ENCODE measurements at places on chromosomes 7 and 10.
A peak's percentile ranks its signal among the peaks of the same experiment; 100 is the strongest.

- no peak for DNase-seq
Observed at GRCh38 chr7:52764492-52765169, 270.8 kb upstream of the POM121L12 start.

- DNase-seq, result no peak
Observed at GRCh38 chr7:139875821-139876241, 46.8 kb downstream of the TBXAS1 start.

GRCh38 chr10:26314265-26315013, 97.9 kb downstream of the GAD2 start:
- no peak for DNase-seq

- DNase-seq, result no peak
Observed at GRCh38 chr10:88477343-88478085, 105.6 kb downstream of the RNLS start.

DNA sequence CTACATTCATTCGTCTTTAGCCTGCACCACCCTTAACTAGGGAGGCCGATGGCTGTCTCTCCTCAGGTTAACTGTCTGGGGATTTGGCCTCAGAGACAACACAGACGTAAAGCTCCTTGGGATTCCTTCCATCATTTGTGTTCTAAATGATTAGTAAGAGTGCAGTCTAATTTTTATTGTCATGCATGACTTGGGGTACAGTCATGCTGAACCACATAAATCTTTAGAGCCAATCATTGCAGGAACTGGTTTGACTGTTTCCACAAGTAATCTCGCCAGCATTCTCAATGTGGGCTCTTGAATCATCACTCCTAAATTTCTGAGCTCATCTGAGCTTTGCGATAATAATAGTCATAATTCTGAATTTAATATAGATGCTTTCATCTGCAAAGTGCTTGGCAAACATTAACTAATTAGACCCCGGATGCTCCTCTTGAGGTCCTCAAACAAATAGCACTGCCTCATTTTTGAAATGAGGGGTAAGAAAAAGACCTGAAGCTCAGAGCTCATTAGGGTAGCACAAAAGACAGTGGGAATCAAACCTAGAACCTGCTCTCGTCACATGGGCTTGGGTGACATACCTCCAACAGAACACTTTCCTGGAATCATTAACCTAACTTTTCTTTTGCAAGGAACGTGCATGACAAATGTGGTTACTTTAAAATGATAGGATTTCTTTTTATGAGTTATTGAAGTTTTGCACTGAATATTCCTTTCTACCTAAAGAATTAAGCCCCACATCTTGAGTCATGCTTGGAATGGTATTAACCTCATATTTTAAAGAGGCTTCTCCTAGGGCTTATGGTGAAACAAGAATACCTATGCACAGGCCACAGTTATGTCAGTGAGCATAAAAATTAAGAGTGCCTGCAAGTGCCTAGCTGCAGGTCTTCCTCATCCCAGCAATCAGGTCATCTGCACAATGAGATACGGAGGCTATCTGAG, 118.9 kb upstream of the NRP1 start:
- no peak for DNase-seq

- no peak for DNase-seq
Observed at GRCh38 chr10:35925493-35925892, 283.4 kb upstream of the FZD8 start.

DNA sequence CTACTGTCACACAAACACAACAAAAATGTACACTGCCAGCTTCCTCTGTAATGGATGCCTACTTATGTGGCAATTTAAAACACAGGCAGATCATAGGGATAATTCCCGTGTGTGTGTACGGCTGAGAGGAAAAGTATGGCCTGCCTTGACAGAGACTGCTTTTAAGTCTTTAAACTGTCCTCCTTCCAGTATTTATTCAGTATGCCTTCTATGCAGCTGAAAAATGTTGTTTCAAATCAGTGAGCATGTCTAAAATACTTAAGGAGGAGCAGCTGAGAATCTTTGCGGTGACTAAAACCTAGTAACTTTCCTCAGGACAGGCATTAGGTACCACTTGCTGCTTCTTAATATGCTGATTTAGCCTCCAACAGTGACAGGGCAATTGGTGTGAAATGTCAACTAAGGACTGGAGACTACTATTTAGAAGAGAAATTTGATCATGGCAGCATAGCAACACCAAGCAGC, 126.3 kb downstream of the CACNA2D1 start:
- DNase-seq, result no peak

DNA sequence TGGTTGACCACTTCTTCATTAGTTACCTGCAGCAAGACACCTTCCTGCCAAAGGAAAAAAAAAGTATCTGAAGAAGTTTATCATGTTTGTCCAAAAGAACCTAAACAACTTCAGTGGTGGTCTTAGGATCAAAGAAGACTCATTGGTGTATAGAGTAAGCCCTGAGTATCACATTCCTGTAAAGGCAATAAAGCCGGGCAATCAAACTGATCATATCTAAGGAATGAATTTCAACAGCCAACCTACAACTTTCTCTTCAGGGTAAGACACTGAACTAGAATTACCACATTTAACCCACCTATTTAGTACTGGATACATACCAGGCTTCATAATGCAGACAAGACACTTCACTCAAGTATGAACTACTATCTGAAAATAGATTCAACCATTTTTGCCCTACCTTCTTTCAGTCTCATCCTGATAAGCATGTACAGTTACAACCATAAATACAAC, 10.1 kb downstream of the HNRNPA2B1 start:
- DNase-seq, result no peak

DNA sequence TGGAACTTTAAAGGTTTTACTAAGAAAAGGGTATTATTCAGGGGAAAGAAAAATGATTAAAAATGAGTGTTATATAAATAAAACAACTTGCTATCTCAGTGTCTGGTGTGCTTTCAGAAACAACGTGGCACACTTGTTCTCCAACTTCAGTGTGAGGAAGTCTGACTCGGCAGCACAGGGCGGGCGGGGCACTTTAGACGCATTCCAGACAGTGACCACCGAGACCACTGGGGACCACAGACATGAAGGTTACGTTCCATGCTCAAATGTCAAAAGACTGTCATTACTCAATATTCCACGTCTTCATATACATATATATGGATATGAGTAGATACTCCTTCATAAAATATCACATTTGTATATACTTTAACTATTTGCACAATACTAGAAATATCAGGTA, 87.0 kb downstream of the LARP4B start:
- no peak for DNase-seq

GRCh38 chr7:8236780-8237407, 25.1 kb downstream of the ICA1 start:
- no peak for DNase-seq

DNA sequence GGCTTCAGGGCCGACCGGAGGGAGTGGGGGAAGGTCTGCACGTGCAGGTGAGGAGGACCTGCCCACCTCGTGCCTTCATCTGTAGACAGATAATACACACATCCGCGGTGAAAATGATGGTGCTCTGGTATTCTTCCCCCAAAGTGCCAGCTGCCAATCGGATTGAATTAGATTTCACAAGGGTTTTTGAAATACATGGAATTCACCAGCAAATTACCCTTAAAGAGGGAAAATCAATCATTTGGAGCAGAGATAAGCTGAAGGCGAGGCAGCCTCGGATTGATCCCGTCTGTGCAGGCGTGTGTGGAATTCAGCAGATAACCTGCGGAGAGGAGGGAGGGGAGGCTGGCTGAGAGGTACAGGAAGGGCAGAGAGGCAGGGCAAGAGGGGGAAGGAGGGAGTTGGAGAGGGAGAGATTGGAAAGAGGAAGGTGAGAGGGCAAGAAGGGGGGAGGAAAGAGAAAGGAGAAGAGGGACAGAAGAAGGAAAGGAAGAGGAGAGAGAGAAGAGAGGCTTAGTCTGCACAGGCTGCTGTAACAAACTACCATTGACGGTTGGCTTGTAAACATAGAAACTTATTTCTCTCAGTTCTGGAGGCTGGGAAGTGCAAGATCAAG, 84.2 kb downstream of the C10orf105 start:
- DNase-seq, result no peak

- peak; percentile 24 for DNase-seq
Observed at GRCh38 chr7:148964483-148965267, 63.6 kb downstream of the PDIA4 start.

DNA sequence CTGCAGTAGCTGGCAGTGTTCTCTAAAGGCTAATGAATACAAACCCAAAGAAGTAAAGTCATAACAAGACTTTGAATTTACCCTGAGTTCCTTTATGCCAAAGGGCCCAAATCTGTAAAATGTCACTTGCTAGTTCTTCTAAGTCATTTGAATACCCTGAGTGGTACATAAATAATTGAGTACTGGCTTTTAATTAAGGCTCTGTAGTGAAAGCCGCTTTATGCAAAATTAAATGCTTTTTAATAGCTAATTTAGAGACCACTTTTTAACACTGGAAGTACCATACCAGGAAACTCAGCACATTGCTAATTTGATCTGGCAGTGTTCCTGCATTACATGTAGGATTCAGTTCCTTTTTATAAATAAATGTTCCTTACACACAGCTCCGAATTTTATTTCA, 24.0 kb upstream of the TSPAN13 start:
- no peak for DNase-seq

GRCh38 chr7:30660331-30661255, 21.7 kb downstream of the CRHR2 start:
- no peak for DNase-seq

DNA sequence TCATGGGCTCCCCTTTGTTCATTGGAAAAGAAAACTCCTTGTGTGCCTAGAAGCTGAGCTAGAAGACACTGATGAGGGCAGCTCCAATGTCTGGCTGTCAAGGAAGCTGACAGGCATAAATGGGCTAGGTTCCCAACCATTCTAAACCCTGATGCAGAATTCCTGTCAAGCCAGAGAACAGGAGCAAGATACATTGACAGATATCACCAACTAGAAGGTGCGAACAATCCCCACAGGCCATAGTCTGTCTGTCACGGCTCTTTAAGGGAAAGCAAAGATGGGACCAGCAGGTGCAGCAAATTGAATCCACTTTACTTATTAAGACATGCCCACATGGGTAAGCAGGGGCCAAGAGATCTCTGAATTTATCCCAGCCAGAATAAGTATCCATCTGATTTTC, 617.9 kb upstream of the POT1 start:
- DNase-seq, result no peak

GRCh38 chr7:156662277-156662676, 21.7 kb downstream of the RNF32 start:
- no peak for DNase-seq

DNA sequence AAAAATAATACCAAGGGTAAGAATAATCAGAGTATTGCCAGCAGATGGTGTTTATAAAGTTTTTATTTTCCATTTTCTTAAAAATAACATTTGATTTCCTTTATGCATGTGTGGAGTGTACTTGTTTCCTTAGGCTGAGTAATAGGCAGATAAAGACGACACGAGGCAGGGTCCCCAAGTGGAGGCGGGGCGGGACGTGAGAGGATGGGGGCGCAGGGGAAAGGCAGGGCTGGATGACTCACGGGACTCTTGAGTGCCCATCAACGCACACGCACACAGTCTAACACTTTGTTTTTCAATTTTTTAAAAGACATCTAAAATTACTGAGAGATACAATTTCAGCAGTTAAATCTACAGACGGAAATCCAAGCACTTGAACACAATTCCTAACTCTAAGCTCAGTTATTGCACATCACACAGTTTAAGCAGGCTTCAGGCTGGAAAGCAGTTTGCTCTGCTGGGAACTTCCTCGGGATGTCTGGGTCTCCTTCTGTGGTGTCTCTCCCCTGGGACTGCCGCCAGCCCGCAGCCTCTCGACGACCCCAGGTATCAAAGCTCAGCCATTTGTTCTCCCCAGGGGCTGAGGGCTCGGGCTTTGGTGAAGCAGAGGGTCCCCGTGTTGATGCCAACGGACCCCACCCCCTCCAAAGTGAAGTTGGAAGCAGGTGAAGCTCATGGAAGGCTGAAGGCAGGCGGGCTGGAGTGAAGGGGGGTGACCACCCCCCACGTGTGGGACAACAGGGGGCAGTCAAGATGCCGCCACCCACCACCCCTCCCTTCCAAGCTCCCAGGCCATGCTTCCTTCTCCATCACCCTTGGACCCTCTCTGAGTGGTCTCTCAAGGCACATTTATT, 29.1 kb downstream of the SPOCK2 start:
- no peak for DNase-seq

DNA sequence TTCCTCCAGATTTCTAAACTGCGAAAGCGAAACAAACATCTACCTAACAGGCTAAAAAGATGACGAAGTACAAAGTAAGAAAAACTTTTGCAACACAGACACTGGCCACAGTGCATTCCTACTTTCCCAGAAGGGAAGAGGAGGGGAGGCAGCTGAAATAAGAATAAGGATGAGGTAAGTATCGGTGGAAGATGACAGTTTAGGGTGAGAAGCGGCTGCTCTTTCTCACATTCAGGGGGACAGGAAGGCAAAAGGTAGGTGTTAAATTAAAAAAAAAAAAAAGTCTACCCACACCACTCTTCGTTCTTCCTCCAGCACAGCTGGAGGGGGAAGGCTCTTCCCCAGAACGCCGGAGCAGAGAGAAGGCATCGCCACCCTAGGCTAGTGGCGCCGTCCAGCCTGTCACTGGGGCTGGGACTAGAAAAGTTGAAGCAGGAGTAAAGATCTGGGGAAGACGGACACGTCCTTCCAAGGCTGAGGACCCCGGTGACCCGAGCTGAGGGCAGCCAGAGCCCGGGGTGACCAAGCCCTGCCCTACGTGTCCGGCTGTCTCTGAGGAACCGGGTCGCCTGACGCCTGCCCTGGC, 846 bp downstream of the DNAJC1 start:
- peak; percentile 37 for DNase-seq

DNA sequence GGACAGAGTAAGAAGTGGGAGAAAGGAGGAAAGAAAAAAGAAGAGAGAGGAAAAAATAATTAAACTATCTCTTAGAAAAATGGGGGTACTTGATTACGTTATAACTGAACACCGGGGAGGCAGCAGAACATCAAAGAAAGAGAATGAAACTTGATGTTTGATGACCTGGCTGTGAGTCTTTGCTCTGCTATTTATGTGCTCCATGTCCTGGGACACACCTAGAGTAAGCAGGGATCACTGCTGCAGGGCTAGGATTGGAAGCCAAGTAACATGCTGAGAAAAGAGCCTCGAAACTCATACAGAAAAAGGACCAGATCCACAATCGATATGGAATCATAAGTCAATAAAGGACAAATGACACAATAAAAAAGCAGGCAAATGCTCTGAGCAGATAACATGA, 56.7 kb upstream of the COL13A1 start:
- DNase-seq, result no peak

- DNase-seq, result no peak
Observed at GRCh38 chr10:52780391-52781155, 8.0 kb upstream of the MBL2 start.

DNA sequence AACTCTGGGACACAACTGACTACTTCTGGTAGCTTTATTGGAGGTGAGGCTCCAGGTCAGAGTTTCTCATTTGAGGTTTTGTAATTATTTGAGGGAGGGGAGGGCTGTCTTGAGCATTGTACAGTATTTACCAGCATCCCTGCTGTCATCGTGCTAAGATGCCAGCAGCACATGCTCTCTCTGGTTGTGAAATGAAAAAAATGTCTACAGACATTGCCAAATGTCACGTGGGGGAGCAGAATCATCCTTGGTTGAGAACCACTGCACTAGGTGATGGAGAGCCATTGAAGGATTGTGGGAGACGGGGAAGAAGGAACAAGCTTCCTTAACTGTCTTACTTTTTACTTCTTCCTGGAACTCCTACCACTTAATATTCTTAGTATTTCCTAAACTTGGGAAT, 5.0 kb downstream of the SEPTIN7 start:
- no peak for DNase-seq

GRCh38 chr7:51045319-51046102, 262.8 kb upstream of the GRB10 start:
- DNase-seq, result no peak

- no peak for DNase-seq
Observed at GRCh38 chr10:87547734-87548311, 43.1 kb downstream of the MINPP1 start.

- DNase-seq, result no peak
Observed at GRCh38 chr7:148151778-148152177, 438.8 kb upstream of the C7orf33 start.

All from CD4-positive, alpha-beta T cell (primary cell).